ENCODE measurements at places on chromosomes 16 and 17.

- no peak for DNase-seq
These were observed 81.8 kb upstream of the DOC2B start for GRCh38 chr17:263271-263670.

DNA sequence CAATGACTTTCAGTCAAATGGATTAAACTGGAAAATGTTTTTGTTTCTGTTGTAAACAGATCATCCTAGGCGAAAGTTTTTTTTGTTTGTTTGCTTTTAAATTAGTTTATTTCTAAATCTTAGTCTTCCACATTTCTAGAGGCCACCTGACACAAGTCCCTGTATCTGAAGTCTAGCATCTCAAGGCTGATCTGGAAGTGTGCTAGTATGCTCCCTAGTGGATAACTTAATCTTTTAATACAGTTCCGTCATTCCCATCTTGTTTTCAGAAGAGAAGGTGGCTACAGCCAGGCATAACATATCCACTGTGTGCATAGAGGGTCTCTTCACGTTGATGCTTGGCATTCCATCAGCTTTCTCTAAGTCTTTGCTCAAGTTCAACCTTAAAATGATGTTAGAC is 7.6 kb downstream of the IFT20 start:
- DNase-seq = no peak

DNA sequence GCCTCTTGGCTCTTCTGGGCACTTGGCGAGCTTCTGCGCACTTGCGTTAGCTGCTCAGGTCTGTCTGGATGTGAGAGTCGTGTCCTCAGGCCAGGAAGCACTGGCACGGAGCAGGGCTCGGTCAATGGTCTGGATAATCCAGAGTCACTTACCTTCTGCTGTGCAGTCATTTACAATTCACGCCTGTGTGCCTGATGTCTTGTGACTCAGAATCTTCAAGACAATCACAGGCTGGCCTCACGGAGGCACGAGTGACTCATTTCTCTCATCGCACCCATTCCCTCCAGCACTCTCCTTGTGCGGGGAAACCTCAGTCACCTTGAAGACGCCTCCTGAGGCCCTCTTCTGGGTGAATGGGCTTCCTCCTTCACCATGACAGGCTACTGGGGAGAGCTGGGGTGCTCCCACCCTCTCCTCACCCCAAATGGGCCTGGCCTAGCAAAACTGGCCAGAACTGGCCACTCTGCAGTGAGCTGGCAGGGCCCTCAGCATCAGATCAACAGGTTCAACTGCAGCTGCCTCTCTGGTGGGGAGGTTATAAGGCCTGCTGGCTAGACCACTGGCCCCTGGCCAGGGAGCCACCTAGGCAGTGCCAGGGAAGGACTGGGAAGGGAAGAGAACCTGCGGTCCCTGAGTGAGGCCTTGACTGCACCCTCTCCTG is 1.9 kb upstream of the CAPN15 start:
- DNase-seq = peak; percentile 36

DNA sequence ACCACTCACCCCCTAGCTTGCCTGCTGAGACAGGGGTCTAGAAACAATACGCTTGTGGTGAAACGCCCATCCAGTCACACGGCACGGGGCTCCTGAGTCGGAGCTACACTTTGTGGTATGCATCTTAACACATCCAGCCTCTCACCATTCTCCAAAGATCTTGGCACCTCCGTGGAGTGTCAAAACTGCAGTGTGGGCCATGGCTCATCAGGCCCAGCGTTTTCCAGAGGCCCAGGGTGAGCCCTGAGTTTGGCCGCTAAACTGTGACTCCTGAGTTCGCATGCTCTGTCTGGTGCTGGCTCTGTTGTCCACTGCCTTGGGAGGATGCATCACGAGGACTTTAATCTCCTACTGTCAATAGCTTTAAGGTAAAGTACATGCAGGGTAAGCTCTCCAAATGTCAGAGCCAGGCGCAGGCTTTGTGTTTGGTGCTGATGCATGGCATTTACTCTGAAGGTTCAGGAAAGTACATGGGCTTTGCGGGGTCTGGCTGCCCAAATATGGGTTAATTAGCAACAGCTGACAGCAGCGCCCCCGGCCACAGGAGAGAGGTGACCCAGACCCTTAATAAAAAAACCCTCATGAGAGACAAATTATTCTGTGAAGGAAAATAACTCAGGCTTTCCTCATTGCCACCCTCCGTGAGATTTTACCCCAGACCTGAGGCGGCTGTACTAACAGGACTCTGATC is 118.4 kb downstream of the CCDC182 start:
- DNase-seq = no peak

DNA sequence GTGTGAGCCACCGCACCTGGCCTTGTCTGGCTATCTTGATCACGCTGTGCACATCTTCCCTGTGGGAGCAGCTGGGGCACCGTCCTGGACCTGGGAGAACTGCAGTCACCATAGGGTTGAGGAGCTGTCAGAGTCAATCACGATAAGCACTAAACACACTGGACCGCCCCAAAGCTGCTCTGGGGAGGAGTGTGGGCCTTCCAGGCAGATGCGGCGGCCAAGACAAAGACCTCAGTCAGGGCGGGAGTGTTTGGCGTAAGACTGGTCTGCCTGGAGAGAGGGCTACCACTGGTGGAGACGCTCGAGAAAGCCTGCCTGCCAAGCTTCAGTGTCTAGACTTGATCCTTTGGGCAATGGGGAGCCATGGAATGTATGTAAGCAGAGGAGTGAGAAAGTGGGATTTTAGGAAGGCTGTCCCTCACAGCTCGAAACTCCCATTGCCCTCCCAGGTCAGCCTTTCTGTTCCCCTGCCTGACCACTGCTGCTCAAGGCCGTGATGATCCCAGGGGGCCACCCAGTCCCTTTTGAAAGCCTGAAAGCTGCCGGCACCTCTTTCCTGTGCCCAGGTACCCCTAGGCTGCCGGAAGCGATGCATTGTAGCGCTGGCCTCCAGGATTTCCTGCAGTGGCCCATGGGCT is 29.3 kb upstream of the CIBAR2 start:
- DNase-seq = no peak

- peak; percentile 14 for DNase-seq
These were observed 2.3 kb downstream of the ALDH3A2 start for GRCh38 chr17:19650826-19651225.

GRCh38 chr17:2821868-2822267 is 25.6 kb downstream of the RAP1GAP2 start:
- no peak for DNase-seq

DNA sequence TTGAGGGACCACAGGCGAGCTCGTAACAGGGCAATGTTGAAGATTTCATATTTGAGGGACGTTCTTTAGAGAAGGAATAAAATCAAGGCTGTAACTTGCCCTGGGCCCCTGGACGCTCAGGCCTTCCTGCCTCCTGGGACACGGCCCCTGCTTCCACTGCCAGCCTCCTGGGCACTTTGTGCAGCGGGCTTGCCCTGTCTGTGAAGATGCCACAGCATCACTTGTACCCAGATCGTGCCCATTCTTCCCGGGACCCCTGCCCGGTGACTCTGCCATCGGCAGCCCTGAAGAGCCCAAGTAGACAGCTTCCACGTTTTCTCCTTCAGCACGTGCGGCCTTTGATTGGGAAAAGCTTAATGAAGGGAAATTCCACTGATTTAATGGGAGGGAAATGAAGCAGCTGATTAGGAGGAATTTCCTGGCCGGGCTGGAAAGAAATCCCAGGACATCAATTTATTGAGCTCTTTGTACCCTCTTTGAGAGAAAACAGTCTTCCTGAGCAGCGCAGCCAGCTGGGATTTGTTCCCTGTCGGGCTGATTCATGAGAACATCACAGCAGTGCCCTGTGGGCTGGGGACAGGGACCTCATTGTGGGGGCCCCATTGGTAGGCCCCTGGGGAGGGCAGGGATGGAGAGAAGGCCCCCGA is 71.5 kb downstream of the CRISPLD2 start:
- DNase-seq = no peak

- DNase-seq = peak; percentile 10
These were observed 113.2 kb downstream of the PHKB start for GRCh38 chr16:47574091-47575054.
